ENCODE measurements at places on chromosomes 7 and 10. TPM values are rescaled to one million over a fixed set of nuclear protein-coding genes. Genes with fewer than 3 reads are reported as not detected.

Gene LRRC18
- not detected for total RNA-seq

Gene NPY4R2
- total RNA-seq, result 0.64 TPM

Gene OR2A1
- total RNA-seq, result not detected

Gene RPEL1
- 0.10 TPM for total RNA-seq

Gene ABCB4
- 0.18 TPM for total RNA-seq

Gene WIPF3
- total RNA-seq, result 2.0 TPM

Gene IGFBP3
- 6.0 TPM for total RNA-seq

Gene MYL7
- total RNA-seq, result not detected

Gene PDAP1
- 147 TPM for total RNA-seq

Gene GHRHR
- total RNA-seq, result not detected

Gene SEMA3E
- 7.3 TPM for total RNA-seq

Gene UCMA
- total RNA-seq, result not detected

Gene TMEM184A
- 9.2 TPM for total RNA-seq

Gene PLAC9
- not detected for total RNA-seq

Gene SPOCK2
- 4.8 TPM for total RNA-seq

DNA sequence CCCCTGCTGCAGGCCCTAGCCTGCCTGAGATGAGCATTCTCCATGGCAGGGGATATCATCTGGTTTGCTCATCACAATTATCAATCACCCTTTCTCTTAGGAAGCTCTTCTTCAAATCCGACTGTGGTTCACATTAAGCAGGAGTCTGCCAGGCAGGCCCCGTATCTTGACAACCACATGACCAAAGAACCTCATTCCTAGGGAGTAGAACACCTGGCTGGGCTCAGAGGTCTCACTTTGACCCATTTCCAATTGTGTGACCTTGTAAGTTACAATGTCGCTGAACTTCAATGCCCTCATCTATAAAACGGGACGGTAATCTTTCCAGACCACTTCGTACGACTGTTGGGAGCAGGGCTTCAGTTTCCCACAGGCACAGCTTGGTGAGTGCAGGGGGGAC lies 156.4 kb upstream of the PCBD1 start:
- peaks cover 6% of the 10 kb centered on the region for H3K27me3 ChIP-seq
- H3K36me3 ChIP-seq, result no peaks in the 10 kb centered on the region
- DNase-seq, result no peak
- no peaks in the 10 kb centered on the region for H3K4me1 ChIP-seq
- H3K4me3 ChIP-seq, result no peak overlapping the region

- no peak for DNase-seq
- H3K36me3 ChIP-seq, result no peaks in the 10 kb centered on the region
- no peaks in the 10 kb centered on the region for H3K4me1 ChIP-seq
These were observed 50.2 kb downstream of the APBB1IP start for GRCh38 chr10:26488344-26488743.

DNA sequence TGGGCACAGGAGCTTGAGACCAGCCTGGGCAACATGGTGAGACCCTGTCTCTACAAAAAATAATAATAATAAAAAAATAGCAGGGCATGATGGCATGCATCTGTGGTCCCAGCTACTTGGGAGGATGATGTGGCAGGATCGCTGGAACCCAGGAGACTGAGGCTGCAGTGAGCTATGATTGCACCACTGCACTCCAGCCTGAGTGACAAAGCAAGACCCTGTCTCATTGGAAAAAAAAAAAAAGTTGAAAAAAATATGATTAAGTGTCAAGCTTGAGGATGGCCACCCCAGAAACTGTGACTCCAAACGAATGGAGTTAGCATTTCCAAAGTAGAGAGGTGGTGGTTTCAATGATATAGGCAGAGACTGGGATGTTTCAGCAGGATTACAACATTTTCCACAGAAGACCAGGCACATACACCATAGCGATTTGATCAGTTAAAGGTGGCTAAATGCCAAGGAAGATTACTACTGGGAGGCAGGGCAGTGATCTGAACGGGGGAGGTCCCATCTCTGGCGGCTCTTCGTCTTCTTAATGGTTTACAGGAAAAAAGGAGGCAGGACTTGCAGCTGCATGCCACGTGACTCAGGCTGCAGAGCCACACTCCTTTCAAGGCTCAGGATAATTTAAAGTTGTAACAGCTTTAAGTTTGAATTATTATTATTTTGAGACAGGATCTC lies 250.6 kb upstream of the GALNT17 start:
- no peak overlapping the region for H3K4me3 ChIP-seq
- H3K36me3 ChIP-seq, result no peaks in the 10 kb centered on the region
- no peaks in the 10 kb centered on the region for H3K4me1 ChIP-seq
- H3K27me3 ChIP-seq, result no peaks in the 10 kb centered on the region
- H3K27ac ChIP-seq, result no peak overlapping the region
- DNase-seq, result no peak

- H3K4me3 ChIP-seq, result no peak overlapping the region
- no peaks in the 10 kb centered on the region for H3K4me1 ChIP-seq
- H3K36me3 ChIP-seq, result no peaks in the 10 kb centered on the region
- H3K27ac ChIP-seq, result no peak overlapping the region
- no peaks in the 10 kb centered on the region for H3K27me3 ChIP-seq
- no peak for DNase-seq
These were observed 13.3 kb upstream of the PDCD4 start for GRCh38 chr10:110858297-110858934.

DNA sequence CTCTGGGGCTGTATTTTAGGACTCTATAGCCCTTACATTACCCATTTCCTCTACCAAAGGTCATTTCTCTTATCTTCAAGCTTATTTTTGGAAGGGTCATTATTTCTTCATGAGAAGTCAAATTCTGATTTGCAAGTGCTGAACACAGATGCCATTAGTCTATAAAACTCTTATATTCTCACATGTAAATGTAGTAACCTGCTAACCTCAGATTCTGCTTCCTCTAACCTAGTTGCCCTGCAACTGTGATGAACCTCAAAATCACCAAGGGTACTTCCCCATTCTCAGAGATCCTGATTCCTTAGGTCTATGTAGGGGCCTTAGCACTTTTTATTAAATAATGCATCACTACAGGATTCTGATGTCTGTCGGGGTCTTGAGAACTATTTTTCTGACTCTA lies 6.3 kb downstream of the FAS start:
- no peak for DNase-seq
- no peak overlapping the region for H3K27ac ChIP-seq
- peaks cover 19% of the 10 kb centered on the region for H3K4me1 ChIP-seq
- no peaks in the 10 kb centered on the region for H3K36me3 ChIP-seq
- H3K27me3 ChIP-seq, result no peaks in the 10 kb centered on the region

DNA sequence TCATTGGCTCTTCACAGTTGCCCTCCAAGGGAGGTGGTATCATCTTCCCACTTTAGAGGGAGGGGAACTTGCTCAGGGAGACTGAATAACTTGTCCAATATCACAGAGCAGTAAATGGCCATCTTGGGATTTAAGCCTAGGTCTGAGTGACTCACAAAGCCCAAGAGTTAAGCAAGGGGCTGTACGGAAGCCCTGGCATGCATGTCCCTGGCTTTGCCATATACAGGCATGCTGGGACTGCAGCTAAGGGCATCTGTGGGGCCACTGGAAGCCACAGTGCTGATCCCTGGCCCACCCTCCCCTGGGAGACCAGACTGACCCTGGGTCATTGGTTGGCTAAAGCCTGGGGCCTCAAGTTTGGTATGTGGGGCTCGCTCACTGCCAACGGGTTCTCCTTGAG lies 3.1 kb downstream of the VSIR start:
- no peaks in the 10 kb centered on the region for H3K27me3 ChIP-seq
- H3K4me3 ChIP-seq, result no peak overlapping the region
- no peak for DNase-seq
- peak overlapping the region; percentile 92 for H3K27ac ChIP-seq
- H3K4me1 ChIP-seq, result peaks cover 82% of the 10 kb centered on the region
- no peaks in the 10 kb centered on the region for H3K36me3 ChIP-seq

- no peaks in the 10 kb centered on the region for H3K36me3 ChIP-seq
- no peaks in the 10 kb centered on the region for H3K4me1 ChIP-seq
- no peaks in the 10 kb centered on the region for H3K27me3 ChIP-seq
- no peak for DNase-seq
- H3K27ac ChIP-seq, result no peak overlapping the region
These were observed 73.1 kb upstream of the RPA3 start for GRCh38 chr7:7791523-7791922.

GRCh38 chr7:131455546-131455945 lies 100.9 kb downstream of the PODXL start:
- no peaks in the 10 kb centered on the region for H3K4me1 ChIP-seq
- peaks cover 5% of the 10 kb centered on the region for H3K36me3 ChIP-seq
- DNase-seq, result no peak
- H3K4me3 ChIP-seq, result no peak overlapping the region
- no peak overlapping the region for H3K27ac ChIP-seq

GRCh38 chr7:41033500-41033899 lies 669.4 kb downstream of the INHBA start:
- H3K27ac ChIP-seq, result no peak overlapping the region
- no peaks in the 10 kb centered on the region for H3K36me3 ChIP-seq
- no peak for DNase-seq
- no peak overlapping the region for H3K4me3 ChIP-seq

- no peak for DNase-seq
- H3K27me3 ChIP-seq, result no peaks in the 10 kb centered on the region
- no peak overlapping the region for H3K4me3 ChIP-seq
- H3K36me3 ChIP-seq, result no peaks in the 10 kb centered on the region
- H3K27ac ChIP-seq, result no peak overlapping the region
These were observed 1093.4 kb downstream of the SORCS3 start for GRCh38 chr10:105734479-105734878.

GRCh38 chr7:3721422-3721821 lies 420.4 kb downstream of the SDK1 start:
- DNase-seq, result no peak
- H3K27me3 ChIP-seq, result no peaks in the 10 kb centered on the region
- H3K4me1 ChIP-seq, result no peaks in the 10 kb centered on the region
- no peak overlapping the region for H3K4me3 ChIP-seq

DNA sequence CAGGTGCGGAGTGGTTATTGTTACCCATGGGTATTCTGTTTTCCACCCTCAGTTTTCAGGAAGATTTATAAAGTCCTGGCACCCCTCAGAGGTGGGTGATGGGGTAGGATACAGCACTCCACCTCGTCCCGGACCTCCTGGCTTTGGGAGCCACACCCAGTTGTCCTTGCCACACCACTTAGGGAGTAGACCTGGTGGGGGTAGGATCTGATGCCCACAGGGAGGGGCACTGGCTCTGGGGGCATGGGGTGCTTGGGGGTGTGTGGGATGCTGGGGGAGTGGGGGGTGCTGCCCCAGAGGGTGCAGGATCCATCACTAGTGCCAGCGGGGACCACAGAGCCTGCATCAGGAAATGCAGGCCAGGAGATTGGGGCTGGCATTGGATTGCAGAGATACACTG lies 4.5 kb downstream of the ZNF511 start:
- no peaks in the 10 kb centered on the region for H3K27me3 ChIP-seq
- H3K27ac ChIP-seq, result no peak overlapping the region
- no peak for DNase-seq
- no peak overlapping the region for H3K4me3 ChIP-seq
- H3K4me1 ChIP-seq, result peaks cover 4% of the 10 kb centered on the region

- H3K4me1 ChIP-seq, result no peaks in the 10 kb centered on the region
- no peak for DNase-seq
- no peak overlapping the region for H3K27ac ChIP-seq
- H3K27me3 ChIP-seq, result no peaks in the 10 kb centered on the region
These were observed 52.0 kb upstream of the GRB10 start for GRCh38 chr7:50834679-50835078.

- no peak overlapping the region for H3K4me3 ChIP-seq
- no peak overlapping the region for H3K27ac ChIP-seq
- H3K36me3 ChIP-seq, result no peaks in the 10 kb centered on the region
- no peak for DNase-seq
- no peaks in the 10 kb centered on the region for H3K27me3 ChIP-seq
These were observed 222.4 kb downstream of the SORCS1 start for GRCh38 chr10:106942035-106942662.

- H3K36me3 ChIP-seq, result no peaks in the 10 kb centered on the region
- peaks cover 10% of the 10 kb centered on the region for H3K27me3 ChIP-seq
- DNase-seq, result no peak
- H3K4me3 ChIP-seq, result no peak overlapping the region
- no peaks in the 10 kb centered on the region for H3K4me1 ChIP-seq
These were observed 147.1 kb downstream of the PLXNA4 start for GRCh38 chr7:132429181-132429580.

DNA sequence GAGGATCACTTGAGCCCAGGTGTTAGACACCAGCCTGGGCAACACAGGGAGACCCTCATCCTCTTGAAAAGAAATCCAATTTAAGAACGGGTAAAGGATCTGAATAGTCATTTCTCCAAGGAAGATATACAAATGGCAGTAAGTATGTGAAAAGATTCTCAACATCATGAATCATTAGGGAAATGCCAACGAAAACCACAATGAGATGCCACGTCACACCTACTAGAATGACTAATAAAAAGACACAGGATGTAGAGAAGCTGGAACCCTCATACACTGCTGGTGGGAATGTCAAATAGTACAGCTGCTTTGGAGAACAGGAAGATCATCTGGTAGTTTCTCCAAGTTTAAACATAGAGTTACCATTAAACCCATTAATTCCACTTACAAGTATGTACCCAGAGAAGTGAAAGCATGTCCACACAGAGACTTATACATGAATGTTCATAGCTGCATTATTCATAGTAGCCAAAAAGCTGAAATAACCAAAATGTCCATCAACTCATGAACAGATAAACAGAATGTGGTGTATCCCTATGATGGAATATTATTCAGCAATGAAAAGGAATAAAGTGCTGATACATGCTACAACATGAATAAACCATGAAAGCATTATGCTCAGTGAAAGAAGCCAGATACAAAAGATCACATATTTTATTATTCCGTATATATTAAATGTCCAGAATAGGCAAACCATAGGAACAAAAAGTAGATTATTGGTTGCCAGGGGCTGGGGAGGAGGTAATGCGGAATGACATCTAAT lies 13.1 kb upstream of the ZMIZ2 start:
- H3K27ac ChIP-seq, result peak overlapping the region; percentile 68
- H3K4me1 ChIP-seq, result peaks cover 6% of the 10 kb centered on the region
- H3K27me3 ChIP-seq, result no peaks in the 10 kb centered on the region

DNA sequence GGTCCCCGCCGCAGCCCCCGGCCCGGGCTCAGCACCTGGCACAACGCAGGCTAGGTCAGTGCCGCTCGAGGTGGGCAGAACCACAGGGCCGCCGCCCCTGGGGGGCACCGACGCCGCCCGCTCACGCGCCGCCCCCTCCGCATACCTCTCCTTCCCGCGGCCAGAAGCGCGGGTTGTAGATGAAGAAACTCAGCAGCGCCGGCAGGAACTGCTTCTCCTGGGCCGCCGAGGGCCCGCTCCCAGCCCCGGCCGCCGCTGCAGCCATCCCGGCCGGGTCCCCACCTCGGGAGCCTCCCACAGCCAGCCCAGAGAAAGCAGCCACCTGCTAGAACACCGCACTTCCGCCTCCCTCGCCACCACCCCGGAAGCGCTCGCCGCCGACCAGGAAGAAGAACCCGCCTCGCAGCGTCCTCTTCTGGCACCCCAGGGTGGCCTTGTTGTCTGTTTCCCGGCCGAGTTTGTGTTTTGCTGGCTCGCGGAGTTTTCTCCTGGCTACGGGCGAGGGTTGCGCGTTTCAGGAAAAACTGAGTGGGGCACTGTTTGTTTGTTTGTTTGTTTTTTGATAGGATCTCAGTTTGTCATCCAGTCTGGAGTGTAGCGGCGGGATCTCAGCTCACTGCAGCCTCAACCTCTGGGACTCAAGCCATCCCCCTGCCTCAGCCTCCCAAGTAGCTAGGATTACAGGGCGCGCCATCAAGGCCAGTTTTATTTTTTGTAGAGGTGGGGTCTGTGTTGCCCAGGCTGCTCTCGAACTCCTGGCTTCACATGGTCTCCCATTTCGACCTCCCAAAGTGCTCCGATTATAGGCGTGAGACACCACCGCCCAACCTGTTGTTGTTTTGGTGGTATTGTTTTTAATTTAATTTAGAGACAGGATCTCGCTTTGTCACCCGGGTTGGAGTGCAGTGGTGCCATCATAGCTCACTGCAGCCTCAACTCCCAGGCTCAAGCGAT lies 17.7 kb downstream of the OCM2 start:
- H3K27ac ChIP-seq, result peak overlapping the region; percentile 84
- H3K4me1 ChIP-seq, result no peaks in the 10 kb centered on the region
- no peaks in the 10 kb centered on the region for H3K27me3 ChIP-seq
- H3K4me3 ChIP-seq, result peak overlapping the region; percentile 83

Data from Panc1 (cell line).